ENCODE measurements at places on chromosomes 2 and 18.

GRCh38 chr2:192122946-192123345 lies 71.8 kb downstream of the TMEFF2 start:
- DNase-seq: no peak

GRCh38 chr18:55340998-55341397 lies 247.0 kb downstream of the TCF4 start:
- no peak for DNase-seq

- no peak for DNase-seq
Observed at GRCh38 chr2:215573496-215573895, 137.6 kb upstream of the FN1 start.

DNA sequence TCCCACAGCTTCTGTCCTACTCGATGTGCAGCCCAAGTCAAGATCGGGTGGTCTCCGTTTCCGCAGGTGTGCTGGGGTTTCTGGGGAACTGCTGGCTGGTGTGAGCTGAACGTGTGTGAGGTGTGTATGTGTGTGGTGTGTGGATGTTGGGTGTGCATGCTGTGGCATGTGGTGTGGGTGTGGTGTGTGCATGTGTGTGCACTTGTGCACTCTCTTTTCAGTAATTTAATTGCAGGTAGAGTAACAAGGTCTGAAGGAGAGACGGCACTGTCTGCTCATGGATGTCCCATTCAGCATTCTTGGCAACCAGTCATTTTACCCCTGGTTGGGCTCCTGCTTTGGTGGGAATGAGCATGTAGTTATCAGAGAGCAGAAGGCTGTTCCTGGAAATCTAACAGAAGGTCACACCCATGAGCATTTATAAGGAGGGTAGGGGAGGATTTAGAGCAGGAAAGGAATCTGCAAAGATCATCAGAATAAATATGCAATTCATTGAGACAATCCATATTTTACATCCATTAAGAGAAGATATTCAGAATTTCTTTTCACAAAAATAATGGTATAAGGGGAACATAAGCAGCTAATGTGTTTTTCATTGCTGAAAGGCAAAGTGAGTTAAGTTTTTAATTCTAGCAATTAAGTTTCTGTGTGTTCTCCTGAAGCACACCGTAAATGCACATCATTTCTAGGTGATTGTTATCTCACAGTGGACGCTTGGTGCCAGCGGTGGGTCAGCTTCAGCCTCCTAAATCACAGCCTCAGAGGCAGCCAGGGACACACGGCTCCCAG lies 60.7 kb downstream of the ADI1 start:
- no peak for DNase-seq

- no peak for DNase-seq
Observed at GRCh38 chr2:176614049-176614448, 344.8 kb downstream of the MTX2 start.

DNA sequence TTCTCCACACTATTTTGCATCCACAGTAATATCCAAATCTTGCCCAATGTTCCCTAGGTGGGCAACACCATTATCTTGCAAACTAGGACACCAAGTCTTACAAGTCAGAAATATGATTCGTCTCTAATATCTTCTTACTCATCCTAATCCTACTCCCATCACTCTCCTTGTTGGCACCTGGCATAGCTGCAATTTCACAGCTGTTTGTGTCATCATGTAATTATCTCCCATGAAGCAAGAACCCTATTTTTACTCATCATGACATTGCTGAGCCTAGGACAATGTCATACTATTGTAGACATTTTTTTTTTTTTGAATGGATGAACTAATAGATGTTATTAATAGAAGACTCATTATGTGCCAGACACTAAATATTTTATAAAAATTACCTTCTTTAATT lies 91.3 kb upstream of the CCDC141 start:
- no peak for DNase-seq

DNA sequence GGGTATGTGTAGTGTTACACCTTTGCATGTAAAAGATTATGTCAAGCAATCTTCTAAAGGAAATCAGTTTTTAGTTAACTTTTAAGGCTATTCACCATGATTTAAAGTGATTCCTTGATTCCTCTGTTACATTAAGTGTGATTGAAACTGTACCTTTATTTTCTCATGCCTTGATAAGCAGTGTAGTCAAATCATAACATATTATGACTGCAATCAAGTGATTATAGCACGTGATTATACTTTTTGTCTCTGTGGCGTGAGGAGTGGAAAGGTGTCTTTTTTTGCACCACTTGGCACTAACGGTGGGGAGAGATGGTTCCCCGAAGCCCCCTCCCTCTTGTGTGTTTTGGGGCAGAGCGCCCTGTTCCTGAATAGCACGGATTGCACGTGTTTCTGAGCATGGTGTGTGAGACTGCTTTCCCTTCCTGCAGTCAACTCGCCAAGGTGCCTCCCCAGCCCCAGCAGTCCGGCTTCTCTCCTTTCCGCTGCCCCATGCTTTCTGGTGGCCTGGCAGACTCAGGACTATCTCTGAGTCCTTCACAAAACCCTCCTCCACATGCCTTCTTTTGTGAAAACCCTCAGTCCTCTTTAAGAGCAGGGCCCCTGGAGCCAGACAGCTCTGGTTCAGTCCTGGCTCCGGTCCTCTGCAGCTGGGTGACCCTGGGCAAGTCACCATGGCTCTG lies 68.4 kb downstream of the AGAP1 start:
- DNase-seq: no peak

DNA sequence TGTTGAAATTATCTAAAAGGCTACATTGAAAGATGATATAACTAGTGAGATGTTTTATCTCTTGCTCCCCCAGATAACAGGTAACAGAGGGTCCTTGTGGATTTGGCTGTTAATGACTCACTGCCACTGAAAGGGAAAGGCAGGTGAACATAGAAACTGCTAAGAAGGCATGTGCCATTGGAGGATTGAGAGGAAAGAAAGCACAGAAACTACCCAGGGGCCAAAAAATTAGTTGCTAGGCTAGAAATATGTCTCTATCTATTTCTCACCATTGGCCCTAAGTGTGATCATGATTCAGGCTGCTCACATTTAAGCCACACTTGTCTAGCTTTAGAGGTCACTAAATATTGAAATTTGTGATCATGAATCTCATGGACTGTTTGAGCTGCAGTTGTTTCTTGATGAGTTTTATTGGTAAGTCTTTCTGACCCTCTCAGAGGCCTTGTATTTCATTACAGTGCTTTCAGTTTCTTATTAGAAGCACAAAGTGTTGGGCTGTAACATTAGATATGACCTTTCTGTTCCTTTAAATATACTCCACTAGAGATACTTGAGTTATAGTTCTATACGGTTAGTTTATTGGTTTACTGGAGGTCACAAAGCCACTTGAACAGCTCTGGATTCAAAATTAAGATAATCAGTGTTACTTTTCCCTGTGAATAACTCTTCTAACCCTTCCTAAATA lies 26.2 kb downstream of the NAB1 start:
- DNase-seq: no peak

- DNase-seq: no peak
Observed at GRCh38 chr2:241855245-241855887, 3.3 kb downstream of the PDCD1 start.

GRCh38 chr18:22503803-22504202 lies 86.1 kb upstream of the CTAGE1 start:
- no peak for DNase-seq

- DNase-seq: no peak
Observed at GRCh38 chr18:36850527-36851201, 21.7 kb downstream of the KIAA1328 start.

GRCh38 chr2:237774811-237775553 lies 23.6 kb upstream of the RBM44 start:
- DNase-seq: peak; percentile 5

DNA sequence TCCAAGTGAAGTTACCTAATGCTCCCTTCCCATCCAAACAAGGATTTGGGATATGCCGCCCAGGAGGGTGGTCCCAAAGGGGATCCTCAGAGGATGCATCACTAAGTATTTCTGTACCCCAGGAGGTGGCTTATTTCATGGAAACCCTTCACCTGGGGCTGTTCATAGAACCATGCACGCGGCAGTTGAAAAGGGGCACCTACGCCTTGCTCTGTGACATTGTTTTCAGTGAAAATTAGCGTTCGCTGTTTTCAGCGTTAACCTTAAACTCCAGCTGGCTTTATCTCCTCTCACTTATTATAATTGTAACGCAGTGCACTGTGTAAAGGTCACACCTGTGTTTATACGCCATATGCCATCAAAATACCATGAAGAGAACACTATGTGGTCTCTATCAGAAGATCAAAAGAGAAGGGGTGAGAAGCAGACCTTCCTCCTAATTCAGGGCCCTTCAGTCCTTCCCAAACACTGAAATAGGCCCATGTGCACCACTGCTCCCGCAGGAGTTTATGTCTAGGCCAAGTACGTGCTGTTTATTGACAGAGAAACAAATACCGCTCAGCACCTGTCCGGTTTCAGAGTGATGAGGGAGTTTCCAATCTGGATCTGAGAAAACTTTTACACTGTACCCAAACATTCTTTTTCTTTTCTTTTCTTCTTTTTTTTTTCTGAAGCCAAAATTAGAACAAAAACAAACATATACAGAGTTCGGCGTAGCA lies 162.1 kb downstream of the BCL2 start:
- no peak for DNase-seq

GRCh38 chr2:234601213-234601612 lies 104.3 kb upstream of the ARL4C start:
- DNase-seq: no peak

- no peak for DNase-seq
Observed at GRCh38 chr18:63446266-63446665, 24.0 kb upstream of the VPS4B start.

GRCh38 chr2:104857262-104858005 lies 3.5 kb downstream of the POU3F3 start:
- no peak for DNase-seq

- no peak for DNase-seq
Observed at GRCh38 chr2:88690591-88691338, 708 bp upstream of the RPIA start.

DNA sequence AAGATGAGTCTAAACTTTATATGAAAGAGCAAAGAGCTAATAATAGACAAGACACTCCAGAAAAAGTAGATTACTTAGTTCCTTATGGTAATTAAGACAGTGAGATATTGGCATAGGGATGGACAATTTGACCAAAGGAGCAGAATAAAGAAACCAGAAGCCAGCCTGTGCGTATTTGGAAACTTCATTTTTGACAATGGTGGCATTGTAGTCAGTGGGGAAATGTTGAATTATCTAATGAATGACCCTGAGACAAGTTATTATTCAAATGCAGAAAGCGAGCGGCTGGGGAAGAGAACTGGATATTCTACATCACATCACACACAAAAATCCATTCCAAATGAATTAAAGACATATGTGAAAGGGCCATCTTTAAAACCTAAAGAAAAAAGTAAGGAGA lies 144.3 kb downstream of the DTNB start:
- DNase-seq: no peak

- DNase-seq: no peak
Observed at GRCh38 chr2:191634791-191635190, 43.1 kb upstream of the NABP1 start.

- DNase-seq: peak; percentile 81
Observed at GRCh38 chr18:75915941-75916623, 488.6 kb upstream of the SMIM21 start.

- no peak for DNase-seq
Observed at GRCh38 chr2:6872394-6872793, 5.2 kb upstream of the RSAD2 start.

Measured in NCI-H1092 (cell line).